Epithelial cell of proximal tubule (primary cell): ENCODE measurements at places on chromosomes 1 and 21. TPM values are rescaled to one million over a fixed set of nuclear protein-coding genes. Genes with fewer than 3 reads are reported as not detected.

The GLIS1 gene
- 2.5 and 2.7 TPM in 2 replicates for total RNA-seq

The RHOU gene
- 0.14 and 0.58 TPM in 2 replicates for total RNA-seq

The LCE1D gene
- total RNA-seq: not detected in 2 replicates

The GBP4 gene
- 0.07 and 0.35 TPM in 2 replicates for total RNA-seq

The PAPPA2 gene
- 0.14 and 0.98 TPM in 2 replicates for total RNA-seq

The MOV10 gene
- 35.7 and 46.4 TPM in 2 replicates for total RNA-seq

The ARTN gene
- total RNA-seq: 2.0 and 14.1 TPM in 2 replicates

The PYHIN1 gene
- not detected in 2 replicates for total RNA-seq

The FAM163A gene
- total RNA-seq: not detected in 2 replicates
